GM13976 (cell line): ENCODE measurements at places on chromosomes 16 and 17.
A peak's percentile ranks its signal among the peaks of the same experiment; 100 is the strongest.

DNA sequence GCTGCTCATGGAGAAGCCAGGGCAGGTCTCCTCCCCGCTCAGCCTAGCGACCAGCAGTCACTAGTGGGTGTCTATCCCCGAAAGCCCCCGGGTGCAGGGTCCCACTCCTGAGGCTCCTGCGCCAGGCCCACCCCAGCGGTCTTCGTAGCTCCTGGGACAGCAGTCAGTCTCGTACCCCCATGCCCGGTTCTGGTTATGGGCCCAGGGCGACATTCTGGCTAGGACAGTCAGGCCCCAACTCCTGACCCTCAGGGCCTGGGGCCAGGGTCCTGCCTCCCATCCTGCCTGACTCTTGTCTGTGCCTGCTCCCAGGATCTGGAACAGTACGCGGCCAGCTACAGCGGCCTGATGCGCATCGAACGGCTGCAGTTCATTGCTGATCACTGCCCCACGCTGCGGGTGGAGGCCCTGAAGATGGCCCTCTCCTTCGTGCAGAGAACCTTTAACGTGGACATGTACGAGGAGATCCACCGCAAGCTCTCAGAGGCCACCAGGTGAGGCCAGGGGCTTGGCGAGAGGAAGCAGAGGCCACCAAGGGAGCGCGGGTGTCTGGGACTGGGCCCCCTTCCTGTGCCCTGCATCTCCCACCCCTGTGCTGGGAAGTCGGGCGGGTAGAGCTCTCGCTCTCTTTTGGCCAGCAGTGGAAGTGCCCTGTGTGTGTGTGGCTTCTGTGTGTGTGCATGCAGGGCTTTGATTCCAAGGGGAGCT, 2.0 kb downstream of the GPS1 start:
- no peak for DNase-seq

DNA sequence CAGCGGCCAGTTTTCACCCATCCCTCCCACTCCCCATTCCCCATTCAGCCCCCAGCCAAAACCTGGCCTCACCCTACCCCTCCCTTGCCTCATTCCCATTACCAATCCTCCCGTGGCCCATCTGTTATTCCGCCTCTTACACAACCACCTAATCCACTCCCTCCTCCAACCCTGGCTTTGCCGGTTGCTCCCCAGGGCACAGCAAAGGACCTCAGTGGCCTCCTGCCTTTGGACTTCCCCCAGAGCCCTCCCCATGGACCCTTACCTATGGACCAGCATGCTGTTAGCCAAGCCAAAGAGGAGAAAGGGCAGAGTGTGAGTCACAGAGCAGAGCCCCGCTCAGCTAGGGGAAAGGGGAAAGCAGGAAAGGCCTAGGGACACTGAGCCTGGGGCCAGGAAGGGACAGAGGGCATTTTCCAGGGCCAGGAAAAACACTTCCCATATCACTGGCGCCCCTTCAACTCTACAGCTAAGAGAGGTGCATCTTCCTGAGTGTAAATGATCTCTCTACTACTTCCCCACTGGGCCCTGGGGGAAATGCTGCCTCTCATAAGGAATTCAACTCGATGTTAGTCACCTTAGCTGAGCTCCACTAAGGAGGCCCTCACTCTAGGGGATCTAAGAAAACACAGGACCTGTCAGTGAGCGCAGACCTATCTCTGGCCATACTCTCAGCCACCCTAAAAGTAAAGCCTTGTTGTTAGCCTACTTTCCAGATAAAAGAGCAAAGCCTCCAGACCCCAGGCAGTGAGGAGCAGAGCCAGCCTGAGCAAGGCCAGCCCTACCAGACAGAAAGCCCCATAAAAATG, 10.6 kb downstream of the PEMT start:
- no peak for DNase-seq

DNA sequence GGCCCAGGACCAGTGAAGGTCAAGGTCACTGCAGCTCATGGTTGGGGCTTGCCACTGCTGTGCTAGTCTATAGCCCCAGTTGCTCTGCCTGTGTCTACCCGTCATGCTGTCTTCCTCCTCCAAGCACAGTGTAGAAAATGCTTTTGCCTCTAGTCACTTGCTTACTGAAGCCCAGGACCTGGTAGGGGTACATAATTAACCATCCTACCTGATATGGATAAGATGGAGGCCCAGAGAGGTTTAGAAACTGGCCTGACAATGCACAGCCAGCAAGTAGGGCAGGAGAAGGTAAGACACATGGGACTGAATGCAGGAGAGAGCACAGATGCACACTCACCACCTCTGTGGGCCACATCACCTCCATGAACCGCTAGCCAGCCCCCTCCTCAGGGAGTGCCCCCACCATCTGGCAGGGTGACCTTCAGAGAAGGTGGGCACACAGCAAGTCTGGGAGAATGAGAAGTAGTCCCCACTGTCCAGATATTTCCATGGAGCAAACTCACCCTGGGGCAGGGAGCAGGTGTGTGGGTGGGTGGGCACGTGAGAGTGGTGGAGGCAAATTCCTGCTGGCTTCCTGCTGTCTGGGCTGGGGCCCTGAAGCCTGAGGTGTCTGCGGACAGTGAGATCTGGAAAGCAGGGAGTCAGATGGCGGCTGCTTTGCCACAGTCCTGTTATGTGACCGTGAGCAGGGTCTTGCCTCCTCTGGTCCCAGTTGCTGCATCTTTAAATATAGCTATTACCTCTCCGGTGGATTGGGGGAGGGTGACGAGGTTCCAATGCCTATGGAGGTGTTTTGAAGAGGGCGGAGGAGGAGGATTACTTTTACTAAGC, 1.0 kb downstream of the CX3CL1 start:
- no peak for DNase-seq

- peak; percentile 18 for DNase-seq
Observed at GRCh38 chr17:78717431-78717980, 64.6 kb downstream of the CYTH1 start.

DNA sequence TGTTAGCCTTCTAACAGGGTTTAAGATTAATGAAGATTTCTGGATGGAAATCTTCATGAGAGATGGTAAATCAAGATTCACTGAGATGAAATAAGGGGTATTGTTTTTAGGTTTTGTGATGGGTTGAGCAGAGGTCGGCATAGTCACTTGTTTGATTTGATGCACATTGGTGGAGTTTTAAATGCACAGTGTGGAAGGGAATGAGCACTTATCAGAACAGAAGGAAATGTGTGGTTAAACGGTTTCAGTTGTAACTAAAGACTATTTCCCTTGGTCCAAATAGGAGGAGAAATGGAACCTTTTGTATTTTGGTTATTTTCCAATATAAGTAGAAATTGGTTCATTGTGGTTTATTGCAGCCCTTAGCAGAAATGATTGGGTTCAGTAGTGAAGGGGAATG, 34.1 kb downstream of the CBFB start:
- no peak for DNase-seq

GRCh38 chr17:8468127-8468526, 32.4 kb downstream of the NDEL1 start:
- no peak for DNase-seq

GRCh38 chr16:30895627-30896260, 670 bp upstream of the CTF1 start:
- DNase-seq = no peak

GRCh38 chr17:69884356-69884755, 190.7 kb upstream of the KCNJ16 start:
- no peak for DNase-seq

DNA sequence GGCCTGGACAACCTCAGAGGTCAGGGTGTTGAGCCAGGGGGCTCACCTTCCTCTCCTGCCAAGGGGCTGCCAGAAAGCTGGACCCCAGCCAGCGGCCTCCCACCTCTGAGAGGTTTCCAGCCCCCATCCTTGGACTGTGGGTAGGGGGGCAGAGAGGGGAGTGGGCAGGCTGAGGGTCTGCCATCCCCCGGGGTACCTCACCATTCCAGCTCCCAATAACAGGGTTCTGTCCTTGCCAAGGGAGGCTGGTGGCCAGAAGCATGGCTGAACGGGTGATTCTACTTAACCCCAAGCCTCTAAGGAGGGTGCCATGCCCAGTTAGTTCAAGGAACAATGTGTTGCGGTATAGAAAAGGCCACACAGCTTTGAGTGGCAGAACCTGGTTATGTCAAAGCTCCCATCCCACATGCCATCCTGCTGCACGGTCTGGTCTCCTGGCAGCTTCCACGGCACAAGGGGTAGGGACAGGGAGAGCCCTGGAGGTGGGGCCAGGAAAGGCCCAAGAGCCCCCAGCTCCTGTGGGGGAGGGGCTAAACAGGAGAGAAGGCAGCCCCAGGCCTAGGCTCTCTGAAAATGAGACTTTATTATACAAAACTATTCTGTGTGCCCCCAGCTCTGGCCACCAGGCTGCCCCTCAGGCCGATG, 19.8 kb downstream of the B9D1 start:
- peak; percentile 38 for DNase-seq

- no peak for DNase-seq
Observed at GRCh38 chr17:15952916-15953790, 8.2 kb downstream of the ADORA2B start.

DNA sequence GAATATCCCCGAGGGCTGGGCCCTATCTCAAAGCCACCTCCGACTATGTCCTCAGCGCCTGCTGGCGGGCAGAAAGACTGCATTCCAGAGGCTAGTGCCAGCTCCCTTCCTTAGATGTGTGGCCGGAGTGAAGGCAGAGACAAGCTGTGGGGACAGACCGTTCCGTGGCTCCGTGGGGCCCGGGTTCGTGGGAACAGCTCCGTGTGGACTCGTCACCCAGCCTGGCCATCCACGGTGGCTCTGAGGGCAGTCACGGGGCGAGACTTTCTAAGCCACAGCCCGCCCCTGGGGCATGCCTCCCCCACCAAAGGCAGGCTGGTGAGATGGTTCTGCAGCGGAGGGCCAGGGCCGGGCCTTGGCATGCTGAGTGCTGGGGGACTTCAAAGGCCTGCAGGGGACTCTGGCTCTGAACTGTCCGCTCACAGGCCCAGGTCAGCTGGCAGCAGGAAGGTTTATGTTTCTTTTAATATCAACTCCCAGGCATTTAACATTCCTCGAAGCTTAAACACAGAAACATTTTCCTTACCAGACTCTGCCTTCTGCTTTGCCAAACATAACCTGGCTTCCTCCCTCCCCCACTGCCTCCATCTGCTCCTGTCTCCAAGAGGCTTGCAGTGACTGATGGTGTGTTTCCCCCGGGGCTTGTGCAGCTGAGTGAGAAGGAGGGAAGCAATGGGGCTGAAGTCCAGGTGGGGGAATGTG, 50.4 kb downstream of the TIMM22 start:
- no peak for DNase-seq

- DNase-seq = no peak
Observed at GRCh38 chr17:44467108-44467507, 36.1 kb downstream of the GPATCH8 start.

DNA sequence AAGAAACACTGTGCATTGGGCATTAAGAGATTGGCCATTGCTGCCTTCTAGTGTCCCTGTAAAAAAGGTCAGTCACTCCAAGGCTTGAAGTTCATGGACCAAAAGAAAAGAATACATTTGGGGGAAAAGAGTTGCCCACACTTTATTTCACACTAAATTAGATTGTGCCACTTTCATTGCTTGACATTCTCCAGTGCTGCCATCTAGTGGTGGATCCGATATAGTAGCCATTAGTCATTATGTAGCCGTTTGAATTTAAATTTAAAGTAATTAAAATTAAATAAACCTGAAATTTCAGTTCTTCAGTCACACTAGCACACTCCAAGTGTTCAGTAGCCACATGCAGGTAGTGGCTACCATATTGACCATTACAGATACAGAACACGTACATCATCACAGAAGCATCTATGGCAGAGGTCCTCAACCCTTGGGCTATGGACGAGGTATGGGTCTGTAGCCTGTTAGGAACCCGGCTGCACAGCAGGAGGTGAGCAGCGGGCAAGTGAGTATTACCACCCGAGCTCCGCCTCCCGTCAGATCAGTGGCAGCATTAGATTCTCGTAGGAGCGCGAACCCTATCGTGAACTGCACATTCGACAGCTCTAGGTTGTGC, 21.9 kb upstream of the CDH5 start:
- DNase-seq = no peak

DNA sequence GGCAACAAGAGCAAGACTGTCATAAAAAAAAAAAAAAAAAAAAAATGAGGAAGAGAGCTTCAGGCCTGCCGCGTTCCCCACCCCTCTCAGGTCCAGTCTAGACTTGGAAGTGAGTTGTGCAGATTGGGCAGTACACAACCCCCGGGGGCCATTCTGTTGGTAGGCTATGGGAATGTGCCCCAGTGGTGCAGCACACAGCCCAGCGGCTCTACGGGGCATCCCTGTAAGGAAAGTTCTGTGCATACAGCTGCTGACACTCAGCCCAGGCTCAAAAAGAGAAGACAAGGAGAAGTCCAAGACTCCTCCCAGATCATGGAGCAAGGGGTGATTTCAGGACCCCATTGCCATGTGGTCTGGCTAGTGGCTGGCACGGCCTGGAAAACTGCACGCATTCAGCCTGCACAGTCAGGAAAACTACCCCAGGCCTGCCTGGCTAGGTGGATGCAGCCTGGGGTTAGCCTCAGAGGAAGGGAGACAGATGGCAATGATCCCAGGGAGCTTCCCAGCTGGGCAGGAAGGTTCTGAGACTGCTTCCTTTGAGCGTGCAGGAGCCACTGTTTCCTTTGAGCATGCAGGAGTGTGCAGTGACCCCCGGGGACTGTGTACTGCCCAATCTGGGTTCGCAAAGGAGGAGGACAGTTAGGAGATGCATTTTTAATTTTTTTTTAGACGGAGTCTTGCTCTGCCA, 44.8 kb downstream of the PECAM1 start:
- DNase-seq = no peak

GRCh38 chr16:67394155-67395104, 1.1 kb upstream of the TPPP3 start:
- peak; percentile 37 for DNase-seq

- no peak for DNase-seq
Observed at GRCh38 chr16:57979006-57979585, 8.2 kb upstream of the CNGB1 start.

GRCh38 chr17:10879190-10879836, 41.4 kb upstream of the PIRT start:
- DNase-seq = no peak

DNA sequence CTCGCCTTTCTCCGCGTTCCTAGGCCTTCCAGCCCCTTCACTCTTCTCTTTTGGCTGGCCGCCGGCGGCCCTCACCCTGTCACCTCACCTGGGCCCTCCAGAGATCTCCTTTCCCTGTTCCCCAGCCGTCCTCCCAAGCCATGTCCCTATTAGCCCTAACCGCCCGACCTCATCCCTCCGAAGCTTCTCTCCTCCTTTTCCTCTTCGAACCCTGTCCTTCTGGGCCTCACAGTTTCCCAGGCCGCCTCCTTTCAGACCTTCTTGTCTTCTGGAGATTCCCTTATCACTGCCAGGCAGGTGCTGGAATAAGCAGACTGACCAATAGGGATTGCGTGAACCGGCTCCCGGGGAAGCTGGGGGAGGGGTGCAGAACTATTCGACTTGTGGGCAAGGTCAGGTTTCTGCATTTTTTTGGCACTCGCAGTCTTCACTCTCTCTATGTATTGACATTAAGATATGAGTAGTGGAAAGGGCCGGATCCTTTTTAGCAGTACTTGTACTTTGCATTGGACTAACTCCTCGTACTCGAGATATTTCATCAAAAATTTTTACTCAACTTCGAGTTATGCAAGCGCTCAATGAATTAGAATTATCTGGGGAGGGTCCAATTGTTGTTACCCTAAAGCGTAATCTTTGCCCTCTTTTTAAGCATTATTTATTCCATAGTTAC, 690 bp downstream of the RHOT1 start:
- DNase-seq = no peak
